Progenitor cell of endocrine pancreas (in vitro differentiated cells): ENCODE measurements at places on chromosomes 4 and X. TPM values are rescaled to one million over a fixed set of nuclear protein-coding genes. Genes with fewer than 3 reads are reported as not detected.

DNA sequence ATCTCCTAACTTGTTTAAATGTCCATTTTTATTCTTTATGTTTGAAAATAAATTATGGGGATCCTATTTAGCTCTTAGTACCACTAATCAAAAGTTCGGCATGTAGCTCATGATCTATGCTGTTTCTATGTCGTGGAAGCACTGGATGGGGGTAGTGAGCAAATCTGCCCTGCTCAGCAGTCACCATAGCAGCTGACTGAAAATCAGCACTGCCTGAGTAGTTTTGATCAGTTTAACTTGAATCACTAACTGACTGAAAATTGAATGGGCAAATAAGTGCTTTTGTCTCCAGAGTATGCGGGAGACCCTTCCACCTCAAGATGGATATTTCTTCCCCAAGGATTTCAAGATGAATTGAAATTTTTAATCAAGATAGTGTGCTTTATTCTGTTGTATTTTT, 27.6 kb downstream of the NUDT6 start:
- DNase-seq, result no peak
- H3K27ac ChIP-seq, result no peak overlapping the region
- H3K36me3 ChIP-seq, result peaks cover 9% of the 10 kb centered on the region
- no peaks in the 10 kb centered on the region for H3K27me3 ChIP-seq

- no peak overlapping the region for H3K27ac ChIP-seq
- no peak overlapping the region for H3K4me3 ChIP-seq
- no peaks in the 10 kb centered on the region for H3K4me1 ChIP-seq
- H3K27me3 ChIP-seq, result no peaks in the 10 kb centered on the region
These were observed 1934.9 kb downstream of the ARAP2 start for GRCh38 chr4:34309383-34309906.

- peak within 1 kb of the TSS; percentile 91 for H3K27ac ChIP-seq
- peaks cover 17% of the 10 kb centered on the region for H3K4me1 ChIP-seq
- peak within 1 kb of the TSS; percentile 64 for H3K4me3 ChIP-seq
These were observed at the start of gene FGFRL1 for GRCh38 chr4:1011022-1011665. FGFRL1 (plus strand) TSS chr4:1011626; CDS start chr4:1012486, 860 bp downstream.

GRCh38 chrX:49850028-49850427, 20.9 kb downstream of the PAGE4 start:
- no peak overlapping the region for H3K27ac ChIP-seq
- no peaks in the 10 kb centered on the region for H3K4me1 ChIP-seq
- no peaks in the 10 kb centered on the region for H3K27me3 ChIP-seq
- DNase-seq, result no peak

GRCh38 chr4:105637408-105638176, 70.9 kb downstream of the INTS12 start:
- no peak for DNase-seq
- no peaks in the 10 kb centered on the region for H3K27me3 ChIP-seq
- no peak overlapping the region for H3K4me3 ChIP-seq

- H3K27me3 ChIP-seq, result peaks cover 72% of the 10 kb centered on the region
- H3K36me3 ChIP-seq, result peaks cover 1% of the 10 kb centered on the region
- H3K4me1 ChIP-seq, result peaks cover 5% of the 10 kb centered on the region
- H3K27ac ChIP-seq, result no peak overlapping the region
- DNase-seq, result no peak
These were observed 2.1 kb downstream of the GPR101 start for GRCh38 chrX:137031517-137032340.

- H3K36me3 ChIP-seq, result no peaks in the 10 kb centered on the region
- peaks cover 22% of the 10 kb centered on the region for H3K4me1 ChIP-seq
- peak overlapping the region; percentile 98 for H3K27ac ChIP-seq
These were observed 1.1 kb upstream of the RAP1GDS1 start for GRCh38 chr4:98260047-98260578.

DNA sequence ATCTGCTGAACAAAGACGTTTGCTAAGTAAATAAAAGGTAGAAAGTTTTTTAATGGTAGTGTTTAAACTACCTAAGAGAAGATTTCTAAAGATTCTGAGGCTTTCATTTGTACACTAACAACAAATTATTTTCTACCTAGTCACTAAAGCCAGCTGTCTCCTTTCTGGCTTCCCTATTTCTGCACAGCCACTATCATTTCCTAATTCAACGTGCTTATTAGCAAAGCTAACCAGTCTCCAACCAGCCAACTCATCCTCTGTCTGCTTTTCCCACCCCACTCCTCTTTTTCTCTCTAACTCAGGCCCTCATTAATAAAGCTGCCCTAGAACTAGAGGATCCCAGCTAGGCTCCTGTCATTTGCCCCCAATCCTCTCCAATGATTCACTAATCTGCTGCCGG, 118.2 kb downstream of the ZNF827 start:
- DNase-seq, result no peak
- no peak overlapping the region for H3K4me3 ChIP-seq
- no peaks in the 10 kb centered on the region for H3K27me3 ChIP-seq
- no peak overlapping the region for H3K27ac ChIP-seq
- peaks cover 12% of the 10 kb centered on the region for H3K36me3 ChIP-seq

- no peak within 1 kb of the TSS for H3K4me3 ChIP-seq
- no peak within 1 kb of the TSS for H3K27ac ChIP-seq
- H3K27me3 ChIP-seq, result no peaks in the 10 kb centered on the region
- no peak for DNase-seq
- H3K36me3 ChIP-seq, result no peaks in the 10 kb centered on the region
These were observed at the start of gene PAGE2B for GRCh38 chrX:55074851-55075467. PAGE2B (plus strand) TSS chrX:55075030; CDS start chrX:55076042, 1,012 bp downstream.

DNA sequence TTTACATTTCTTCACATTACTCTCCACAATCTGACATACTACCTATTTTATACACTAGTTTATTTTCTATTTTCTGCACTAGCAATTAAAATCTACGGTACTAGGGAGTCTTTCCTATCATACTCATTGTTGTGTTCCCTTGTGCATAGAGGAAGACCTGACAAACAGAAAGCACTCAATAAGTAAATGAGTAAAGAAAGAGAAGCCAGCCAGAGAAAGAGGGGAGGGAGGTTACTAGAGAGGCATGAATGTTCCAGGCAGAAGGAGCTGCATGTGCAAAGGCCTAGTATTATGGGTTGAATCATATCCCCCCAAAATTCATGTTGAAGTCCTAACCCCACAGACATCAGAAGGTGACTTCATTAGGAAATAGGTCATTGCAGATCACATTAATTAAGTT, 114.0 kb downstream of the ZAR1 start:
- peak overlapping the region; percentile 91 for H3K27ac ChIP-seq
- H3K36me3 ChIP-seq, result peaks cover 7% of the 10 kb centered on the region
- no peaks in the 10 kb centered on the region for H3K27me3 ChIP-seq
- DNase-seq, result no peak
- H3K4me1 ChIP-seq, result peaks cover 41% of the 10 kb centered on the region

GRCh38 chr4:184548316-184548647, 73.9 kb upstream of the IRF2 start:
- peak overlapping the region; percentile 58 for H3K4me3 ChIP-seq
- no peaks in the 10 kb centered on the region for H3K27me3 ChIP-seq
- no peaks in the 10 kb centered on the region for H3K36me3 ChIP-seq
- no peak for DNase-seq
- H3K27ac ChIP-seq, result no peak overlapping the region
- H3K4me1 ChIP-seq, result peaks cover 4% of the 10 kb centered on the region

DNA sequence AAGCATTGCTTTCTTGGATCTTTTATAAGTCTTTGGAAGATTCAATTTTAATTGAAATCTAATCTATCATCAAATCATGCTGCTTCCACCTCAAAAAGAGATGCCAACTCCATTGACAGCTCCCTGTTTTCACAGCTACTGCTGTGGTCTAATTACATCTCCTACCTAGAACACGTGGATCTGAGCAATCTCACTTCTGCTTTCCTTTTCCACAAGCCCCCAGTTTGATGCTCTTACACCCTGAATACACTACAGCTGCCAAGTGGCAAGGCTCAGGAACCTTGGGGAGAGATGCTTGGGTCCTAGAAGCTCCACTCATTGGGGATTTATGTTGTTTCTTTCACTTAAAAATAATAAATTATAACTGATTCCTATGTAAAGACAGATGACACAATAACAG, 172.0 kb downstream of the CFAP299 start:
- no peak overlapping the region for H3K27ac ChIP-seq
- no peaks in the 10 kb centered on the region for H3K4me1 ChIP-seq
- DNase-seq, result no peak
- H3K36me3 ChIP-seq, result no peaks in the 10 kb centered on the region
- no peaks in the 10 kb centered on the region for H3K27me3 ChIP-seq

DNA sequence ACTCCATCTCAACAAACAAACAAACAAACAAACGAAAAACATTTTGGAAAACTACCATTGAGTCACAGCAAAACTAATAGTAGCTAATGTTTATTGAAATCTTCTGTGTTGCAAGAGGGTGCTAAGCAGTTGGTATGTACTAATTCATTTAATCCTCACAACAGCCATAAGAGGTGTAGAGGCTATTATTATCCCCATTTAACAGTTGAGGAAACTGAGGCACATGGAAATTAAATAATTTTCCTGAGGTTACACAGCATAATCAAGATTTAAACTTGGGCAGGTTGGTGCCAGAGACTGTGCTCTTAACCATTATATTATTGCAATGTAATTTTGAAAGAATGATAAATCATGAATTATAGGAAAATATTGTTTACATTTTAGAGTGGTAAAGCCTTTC, 17.5 kb upstream of the RHOH start:
- peaks cover 16% of the 10 kb centered on the region for H3K4me1 ChIP-seq
- H3K27me3 ChIP-seq, result no peaks in the 10 kb centered on the region
- no peak overlapping the region for H3K4me3 ChIP-seq
- no peak overlapping the region for H3K27ac ChIP-seq

GRCh38 chr4:141807103-141807891, 170.9 kb downstream of the IL15 start:
- H3K27me3 ChIP-seq, result no peaks in the 10 kb centered on the region
- H3K36me3 ChIP-seq, result no peaks in the 10 kb centered on the region
- H3K4me1 ChIP-seq, result no peaks in the 10 kb centered on the region
- no peak overlapping the region for H3K27ac ChIP-seq
- no peak overlapping the region for H3K4me3 ChIP-seq

- no peak overlapping the region for H3K4me3 ChIP-seq
- H3K27ac ChIP-seq, result no peak overlapping the region
- no peak for DNase-seq
- peaks cover 6% of the 10 kb centered on the region for H3K4me1 ChIP-seq
These were observed 146.3 kb upstream of the ADAMTS3 start for GRCh38 chr4:72715299-72715698.

- no peak for DNase-seq
- H3K27ac ChIP-seq, result no peak overlapping the region
- no peak overlapping the region for H3K4me3 ChIP-seq
- H3K27me3 ChIP-seq, result no peaks in the 10 kb centered on the region
- peaks cover 2% of the 10 kb centered on the region for H3K4me1 ChIP-seq
These were observed 34.6 kb downstream of the PRPS2 start for GRCh38 chrX:12825801-12826200.

DNA sequence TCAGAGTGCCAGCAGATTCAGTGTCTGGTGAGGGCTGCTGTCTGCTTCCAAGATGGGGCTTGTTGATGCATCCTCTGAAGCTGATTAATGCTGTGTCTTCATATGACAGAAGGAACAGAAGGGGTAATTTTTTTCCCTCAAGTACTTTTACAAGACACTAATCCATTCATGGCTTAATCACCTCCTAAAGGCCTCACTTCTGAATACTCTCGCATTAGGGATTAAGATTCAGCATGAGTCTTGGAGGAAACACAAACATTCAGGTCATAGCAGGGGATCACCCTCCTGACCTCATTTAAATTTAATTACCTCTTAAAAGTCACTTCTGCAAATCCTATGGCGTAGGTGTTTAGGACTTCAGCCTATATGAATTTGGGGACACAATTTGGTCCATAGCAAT, 1145.5 kb upstream of the PCDH10 start:
- no peak overlapping the region for H3K4me3 ChIP-seq
- H3K27ac ChIP-seq, result no peak overlapping the region
- no peaks in the 10 kb centered on the region for H3K4me1 ChIP-seq
- no peak for DNase-seq
- no peaks in the 10 kb centered on the region for H3K27me3 ChIP-seq

DNA sequence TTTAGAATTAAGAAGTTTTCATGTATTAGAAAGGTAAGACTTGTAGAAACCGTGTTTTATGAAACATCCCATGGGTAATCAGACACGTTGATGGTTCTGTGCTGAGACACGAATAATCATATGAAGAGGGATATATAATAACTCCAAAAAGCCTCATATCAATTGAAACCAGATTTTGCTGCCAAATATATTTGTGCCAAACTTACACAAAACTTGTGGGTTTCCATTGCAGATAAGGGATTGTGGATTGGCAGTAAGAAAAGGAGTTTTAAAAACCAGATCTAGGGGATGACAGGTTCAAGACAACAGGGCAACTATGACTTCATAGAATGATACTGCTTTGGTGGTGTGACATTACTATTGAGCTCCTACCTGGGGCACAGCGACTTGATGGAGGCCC, 616.1 kb downstream of the BCOR start:
- H3K4me1 ChIP-seq, result peaks cover 6% of the 10 kb centered on the region
- no peaks in the 10 kb centered on the region for H3K27me3 ChIP-seq
- H3K4me3 ChIP-seq, result no peak overlapping the region
- H3K27ac ChIP-seq, result no peak overlapping the region
- no peaks in the 10 kb centered on the region for H3K36me3 ChIP-seq

- no peaks in the 10 kb centered on the region for H3K27me3 ChIP-seq
- H3K4me3 ChIP-seq, result no peak overlapping the region
- no peaks in the 10 kb centered on the region for H3K36me3 ChIP-seq
- peaks cover 5% of the 10 kb centered on the region for H3K4me1 ChIP-seq
- no peak overlapping the region for H3K27ac ChIP-seq
These were observed 186.4 kb downstream of the SPRY1 start for GRCh38 chr4:123583043-123583442.

DNA sequence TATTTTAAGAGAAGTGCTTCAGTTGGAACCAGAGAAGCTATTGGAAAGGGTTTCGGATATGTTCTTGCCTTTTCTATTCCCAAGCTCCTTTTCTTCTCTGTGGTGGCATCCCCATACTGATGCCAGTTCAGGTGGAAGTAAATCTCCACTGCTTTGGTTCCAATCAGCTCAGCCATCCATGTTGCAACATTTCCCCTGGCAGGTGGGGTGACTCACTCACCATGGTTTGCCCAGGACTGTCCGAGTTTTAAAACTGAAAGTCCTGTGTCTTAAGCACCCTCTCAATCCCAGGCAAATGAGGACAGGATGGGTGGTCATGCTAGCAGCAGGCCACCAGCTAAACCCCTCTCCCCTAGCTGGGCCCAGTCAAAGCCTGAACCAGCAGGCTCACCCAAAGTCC, 15.1 kb downstream of the RAI2 start:
- DNase-seq, result no peak
- no peak overlapping the region for H3K27ac ChIP-seq
- no peaks in the 10 kb centered on the region for H3K4me1 ChIP-seq
- no peak overlapping the region for H3K4me3 ChIP-seq
- H3K27me3 ChIP-seq, result peaks cover 3% of the 10 kb centered on the region

- peak; percentile 61 for DNase-seq
- H3K4me1 ChIP-seq, result peaks cover 10% of the 10 kb centered on the region
- H3K27ac ChIP-seq, result peak within 1 kb of the TSS; percentile 94
- peaks cover 46% of the 10 kb centered on the region for H3K27me3 ChIP-seq
- H3K36me3 ChIP-seq, result no peaks in the 10 kb centered on the region
These were observed at the start of gene PRKX for GRCh38 chrX:3713225-3713936. PRKX (minus strand) TSS chrX:3713649; CDS start chrX:3713253, 396 bp downstream.

Gene ATP11C
- 36.5 and 38.3 TPM in 2 replicates for total RNA-seq

Gene CSAG1
- not detected in 2 replicates for total RNA-seq

Gene PRKG2
- total RNA-seq, result 2.9 and 3.3 TPM in 2 replicates

Gene PHEX
- total RNA-seq, result 0.48 and 0.71 TPM in 2 replicates

Gene TBC1D8B
- 6.6 and 6.8 TPM in 2 replicates for total RNA-seq

Gene LRAT
- total RNA-seq, result 22.6 and 23.3 TPM in 2 replicates

Gene PDK3
- total RNA-seq, result 43.7 and 45.4 TPM in 2 replicates

Gene IL9R
- 0.13 TPM in 1 of 2 replicates, not detected in the other for total RNA-seq
